Cardiac fibroblast (primary cell): ENCODE measurements at places on chromosomes 6 and 20.

GRCh38 chr6:38179300-38179699 is 359.8 kb downstream of the ZFAND3 start:
- no peak for DNase-seq

GRCh38 chr6:170185175-170185978 is 105.5 kb downstream of the DLL1 start:
- DNase-seq: no peak

GRCh38 chr20:18272451-18272850 is 15.9 kb upstream of the ZNF133 start:
- peak; percentile 46 for DNase-seq

DNA sequence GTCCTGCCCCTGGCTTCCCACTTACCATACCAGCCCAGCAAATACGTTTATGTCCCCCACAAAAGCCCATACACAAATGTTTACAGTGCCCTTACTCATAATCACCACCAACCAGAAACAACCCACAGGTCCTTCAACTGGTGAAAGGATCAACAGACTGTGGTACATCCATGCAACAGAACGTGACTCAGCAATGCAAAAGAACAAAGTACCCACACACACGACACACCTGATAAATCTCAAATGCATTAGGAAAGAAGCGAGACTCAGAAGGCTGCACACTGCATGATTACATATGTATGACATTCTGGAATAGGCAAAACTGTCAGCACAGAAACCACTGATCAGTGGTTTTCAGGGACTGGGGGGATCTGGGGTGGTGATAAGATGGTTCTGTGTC is 20.5 kb downstream of the NCR2 start:
- no peak for DNase-seq

DNA sequence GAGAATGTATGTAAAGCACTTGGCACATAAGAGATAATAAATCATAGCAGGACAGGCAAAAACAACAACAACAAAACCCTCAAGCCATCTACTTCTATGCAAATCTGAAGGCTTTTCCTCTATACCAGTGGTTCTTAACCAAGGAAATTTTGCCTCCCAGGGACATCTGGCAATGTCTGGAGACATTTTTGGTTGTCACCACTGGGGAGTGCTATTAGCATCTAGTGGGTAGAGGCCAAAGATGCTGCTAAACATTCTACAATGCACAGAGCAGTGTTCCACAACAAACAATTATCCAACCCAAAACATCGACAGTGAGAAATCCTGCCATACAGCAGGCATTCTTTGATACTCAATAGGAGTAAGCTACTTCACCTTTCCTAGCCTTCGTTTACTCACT is 28.2 kb downstream of the NDRG3 start:
- peak; percentile 35 for DNase-seq

DNA sequence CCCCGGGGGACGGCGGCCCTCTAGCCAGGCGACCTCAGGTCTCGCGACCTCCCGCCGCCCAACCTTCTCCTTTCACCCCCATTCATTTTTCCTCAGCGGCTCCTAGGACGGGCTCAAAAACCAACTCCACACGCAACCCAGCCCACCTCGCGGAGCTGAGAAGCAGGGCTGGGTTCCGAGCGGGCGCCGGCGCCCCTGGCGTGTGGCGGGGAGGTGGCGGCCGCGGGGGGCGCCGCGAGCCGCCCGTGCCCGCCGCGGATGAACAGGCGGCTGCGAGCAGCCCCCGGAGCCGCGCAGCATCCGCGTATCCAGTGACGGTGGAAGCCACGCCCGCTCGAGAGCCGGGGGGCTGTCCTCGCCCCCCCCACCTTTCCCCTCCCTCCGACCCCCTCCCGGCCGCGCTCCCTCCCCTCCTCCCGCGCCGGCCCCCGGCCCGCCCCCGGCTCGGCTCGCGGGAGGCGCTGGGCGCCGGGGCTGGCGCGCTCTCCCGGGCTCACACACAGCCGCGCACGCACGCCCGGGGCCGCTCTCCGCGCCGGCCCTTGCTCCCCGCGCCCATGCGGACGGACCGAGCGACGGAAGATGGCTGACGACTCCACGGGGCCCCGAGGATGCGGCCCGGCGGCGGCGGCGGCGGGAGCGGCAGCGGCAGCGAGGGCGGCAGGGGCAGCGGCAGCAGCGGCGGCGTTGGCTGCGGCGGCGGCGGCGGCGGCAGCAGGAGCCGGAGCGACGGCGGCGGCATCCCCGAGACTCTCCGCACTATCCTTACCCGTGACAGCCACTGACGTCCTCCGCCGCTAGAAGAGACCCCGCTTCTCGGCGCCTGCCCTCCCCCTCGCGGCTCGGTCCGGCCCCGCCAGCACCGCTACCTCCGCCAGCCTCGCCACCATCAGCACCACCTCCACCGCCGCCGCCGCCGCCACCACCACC is at the start of gene SOBP:
SOBP (plus strand) TSS at position 482 of the 930 bp plus-strand sequence. CDS start 500 bp downstream, outside the sequence.
- peak; percentile 38 for DNase-seq

- no peak for DNase-seq
Observed at GRCh38 chr20:22525821-22526220, 58.6 kb downstream of the FOXA2 start.

DNA sequence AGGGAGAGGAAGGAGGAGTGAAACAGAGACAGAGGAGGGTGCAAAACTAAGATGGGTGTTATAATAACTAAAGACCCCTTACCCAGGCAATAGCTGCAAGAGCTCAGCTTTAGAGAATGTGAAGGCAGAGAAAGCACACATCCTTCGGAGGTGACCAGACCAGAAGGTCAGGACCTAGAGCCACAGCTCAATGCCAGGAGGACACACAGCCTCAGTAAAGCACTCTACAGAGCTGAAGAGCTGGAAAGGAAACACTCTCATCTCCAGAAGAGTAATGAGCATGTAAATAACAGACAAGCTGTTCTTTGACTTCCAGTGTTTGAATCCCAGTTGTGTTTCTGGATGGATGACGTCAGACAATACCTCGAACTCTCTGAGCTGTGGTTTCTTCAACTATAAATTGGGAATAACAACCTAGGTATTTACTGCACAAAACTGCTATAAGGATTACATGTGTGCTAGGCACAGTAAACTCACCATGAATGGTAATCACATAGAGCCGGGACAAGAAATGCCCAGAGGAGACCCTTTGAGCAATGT is 63.2 kb downstream of the MAP3K5 start:
- no peak for DNase-seq

DNA sequence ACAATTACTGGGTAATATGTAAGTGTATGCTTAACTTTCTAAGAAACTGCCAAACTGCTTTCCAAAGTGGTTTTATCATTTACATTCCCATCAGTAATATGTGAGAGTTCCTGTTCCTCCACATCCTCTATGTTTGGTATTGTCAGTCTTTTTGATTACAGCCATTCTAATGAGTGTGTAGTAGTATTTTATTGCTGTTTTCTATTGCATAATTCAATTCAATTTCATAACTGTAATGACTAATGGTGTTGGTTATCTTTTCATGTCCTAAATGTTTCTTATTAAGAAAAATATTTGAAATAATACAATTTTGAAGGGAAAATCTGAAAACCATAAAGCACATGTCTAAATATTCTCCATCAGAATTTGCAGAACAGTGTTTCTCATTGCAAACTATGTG is 119.3 kb downstream of the MAP3K7 start:
- no peak for DNase-seq

DNA sequence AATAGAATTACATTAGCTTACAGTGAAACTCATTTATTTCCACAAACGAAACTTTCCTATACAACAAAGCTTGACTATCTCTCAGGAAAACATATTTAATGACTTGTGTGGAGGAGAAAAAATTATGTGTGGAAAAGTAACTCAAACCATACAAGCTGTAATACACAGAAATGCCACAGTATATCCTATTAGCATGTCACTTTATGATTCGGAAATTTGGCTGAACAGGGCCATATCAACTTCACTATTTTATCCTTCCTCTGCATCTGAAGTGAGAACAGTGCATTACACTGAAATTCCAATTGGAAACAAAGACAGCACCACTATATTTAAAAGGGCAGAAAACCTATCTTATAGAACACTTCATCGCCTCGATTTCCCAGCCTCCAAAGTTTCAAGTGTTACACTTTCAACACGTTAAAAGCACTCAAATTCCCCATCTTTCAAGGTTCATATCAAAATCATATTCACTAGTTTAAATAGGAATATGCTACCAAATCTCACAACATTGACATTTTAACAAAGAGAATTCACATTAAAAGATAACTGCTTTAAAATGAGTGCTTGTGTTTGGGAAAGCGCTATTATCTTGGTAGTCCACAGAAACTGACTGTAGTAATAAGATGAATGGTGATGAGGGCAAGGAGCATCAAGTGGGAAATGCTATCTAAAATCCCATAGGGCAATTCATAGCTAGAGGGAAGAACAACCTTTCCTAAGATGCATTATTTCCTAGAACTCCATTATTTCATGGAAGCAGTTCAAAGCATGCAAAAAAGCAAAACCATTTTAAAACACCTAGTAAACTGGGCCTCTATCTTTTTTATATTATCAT is 1.8 kb downstream of the REV3L start:
- peak; percentile 21 for DNase-seq

DNA sequence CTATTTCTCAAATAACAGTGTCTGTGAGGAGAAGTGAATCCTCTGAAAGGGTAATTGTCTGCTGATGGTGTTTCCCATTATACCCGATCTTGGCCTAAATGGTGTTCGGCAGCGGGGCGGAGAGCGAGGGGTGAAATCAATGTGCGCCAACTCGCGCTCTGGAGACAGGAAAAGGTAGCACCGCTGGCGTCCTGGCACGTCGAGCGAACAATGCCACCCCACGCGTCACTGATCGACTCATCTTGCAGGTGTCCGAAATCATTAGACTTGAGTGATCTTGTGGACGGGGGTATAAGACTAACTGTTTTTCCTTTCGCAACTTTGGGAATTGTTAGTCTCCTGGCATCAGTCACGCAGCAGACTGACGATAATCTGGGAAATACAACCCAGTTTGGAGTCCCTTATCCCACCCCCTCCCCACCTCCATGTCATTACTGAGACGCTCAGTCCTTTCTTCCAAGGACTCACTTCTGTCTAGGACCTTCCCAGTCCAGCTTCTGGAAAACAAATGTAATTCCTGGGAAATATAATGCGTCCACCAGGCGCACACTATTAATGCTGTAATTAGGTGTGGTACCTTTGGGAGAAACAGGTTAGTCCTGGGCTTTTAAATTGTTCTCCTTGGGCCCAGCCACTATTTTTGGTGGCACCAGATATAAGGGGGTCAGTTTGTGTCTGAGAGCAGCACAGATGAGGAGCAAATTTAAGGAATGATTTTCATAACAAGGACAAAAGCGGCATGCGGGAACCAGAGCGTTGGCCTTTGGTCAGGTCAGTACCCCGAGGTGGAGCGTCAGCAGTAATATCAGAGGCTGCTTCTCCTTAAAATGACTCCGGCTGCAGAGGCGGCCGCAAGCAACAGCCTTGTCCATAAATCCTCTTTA is 2.3 kb downstream of the LINC00237 start:
- no peak for DNase-seq
